ENCODE measurements at places on chromosomes 7 and 10. TPM values are rescaled to one million over a fixed set of nuclear protein-coding genes. Genes with fewer than 3 reads are reported as not detected.

GRCh38 chr7:10205696-10206095 lies 768.0 kb upstream of the PHF14 start:
- peaks cover 25% of the 10 kb centered on the region for H3K4me1 ChIP-seq
- no peak overlapping the region for H3K4me3 ChIP-seq
- no peak for DNase-seq
- no peak overlapping the region for H3K27ac ChIP-seq

GRCh38 chr10:13528123-13528874 lies 515 bp downstream of the BEND7 start:
- H3K27ac ChIP-seq = peak overlapping the region; percentile 34
- no peaks in the 10 kb centered on the region for H3K27me3 ChIP-seq
- DNase-seq = peak; percentile 66
- H3K36me3 ChIP-seq = no peaks in the 10 kb centered on the region

Gene LEP
- total RNA-seq = not detected

DNA sequence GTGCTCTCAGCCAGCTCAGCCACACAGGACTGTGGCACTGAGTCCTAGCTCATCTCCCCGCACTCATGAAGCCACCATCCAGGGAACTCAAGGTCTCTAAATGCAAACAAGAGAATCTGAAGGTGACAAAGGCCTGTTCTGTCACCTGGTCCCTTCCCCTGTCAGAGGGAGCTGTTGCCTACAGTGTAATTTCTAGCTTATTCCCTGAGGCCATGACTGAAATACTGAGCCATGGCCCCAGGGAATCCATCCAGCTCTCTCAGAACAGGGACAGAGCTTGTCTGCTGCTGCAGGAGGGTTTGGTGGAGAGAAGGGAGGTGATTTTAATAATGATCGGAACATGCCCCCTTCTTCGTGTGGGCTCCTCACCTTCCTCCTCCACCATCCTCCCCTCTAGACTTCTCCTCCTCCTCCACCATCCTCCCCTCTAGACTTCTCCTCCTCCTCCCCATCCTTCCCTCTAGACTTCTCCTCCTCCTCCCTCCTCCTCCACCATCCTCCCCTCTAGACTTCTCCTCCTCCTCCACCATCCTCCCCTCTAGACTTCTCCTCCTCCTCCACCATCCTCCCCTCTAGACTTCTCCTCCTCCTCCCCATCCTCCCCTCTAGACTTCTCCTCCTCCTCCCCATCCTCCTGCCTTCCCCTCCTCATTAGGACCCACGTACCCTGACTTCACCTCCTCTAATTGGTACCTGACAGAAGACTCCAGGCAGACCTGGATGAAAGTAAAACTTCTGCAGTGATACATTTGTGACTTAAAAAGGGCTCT lies 338.0 kb upstream of the MKI67 start:
- no peaks in the 10 kb centered on the region for H3K36me3 ChIP-seq
- no peaks in the 10 kb centered on the region for H3K27me3 ChIP-seq
- DNase-seq = peak; percentile 37

- peaks cover 45% of the 10 kb centered on the region for H3K4me1 ChIP-seq
- peak; percentile 41 for DNase-seq
- no peak overlapping the region for H3K4me3 ChIP-seq
- H3K27me3 ChIP-seq = no peaks in the 10 kb centered on the region
- H3K36me3 ChIP-seq = no peaks in the 10 kb centered on the region
Observed at GRCh38 chr7:127822822-127823508, 171.0 kb downstream of the SND1 start.

GRCh38 chr7:159142730-159143129 lies 1.9 kb downstream of the VIPR2 start:
- H3K4me1 ChIP-seq = no peaks in the 10 kb centered on the region
- H3K4me3 ChIP-seq = no peak overlapping the region
- no peak for DNase-seq
- no peak overlapping the region for H3K27ac ChIP-seq
- no peaks in the 10 kb centered on the region for H3K27me3 ChIP-seq

DNA sequence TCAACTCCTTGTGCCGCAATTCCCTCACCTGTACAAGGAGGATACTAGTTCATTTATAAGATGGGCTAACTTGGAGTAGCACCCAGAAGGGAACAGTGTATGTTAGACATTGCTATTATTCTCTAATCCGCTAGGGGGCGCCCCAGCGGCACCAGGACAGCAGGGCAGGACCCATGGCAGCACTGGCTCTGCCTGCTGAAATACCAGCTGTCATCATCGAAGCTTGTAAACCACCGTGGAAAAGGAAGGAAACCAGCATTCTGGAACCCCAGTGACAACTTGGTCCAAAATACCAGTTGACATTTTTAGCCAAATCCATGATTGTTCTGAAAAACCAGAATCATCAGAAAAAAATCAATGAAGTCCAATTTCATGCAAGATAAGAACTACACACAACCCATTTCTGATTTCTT lies 134.4 kb downstream of the ITGA8 start:
- H3K27me3 ChIP-seq = no peaks in the 10 kb centered on the region
- H3K27ac ChIP-seq = no peak overlapping the region
- H3K36me3 ChIP-seq = no peaks in the 10 kb centered on the region
- H3K4me1 ChIP-seq = no peaks in the 10 kb centered on the region
- DNase-seq = peak; percentile 64

Gene CTNNA3
- 0.20 TPM for total RNA-seq

Gene VPS37D
- 1.9 TPM for total RNA-seq

Gene PLAU
- 1.8 TPM for total RNA-seq

Gene PRSS1
- 18.1 TPM for total RNA-seq

GRCh38 chr7:137091396-137091795 lies 222.9 kb downstream of the CHRM2 start:
- no peak overlapping the region for H3K27ac ChIP-seq
- H3K4me3 ChIP-seq = no peak overlapping the region
- no peak for DNase-seq
- H3K4me1 ChIP-seq = no peaks in the 10 kb centered on the region
- no peaks in the 10 kb centered on the region for H3K27me3 ChIP-seq

DNA sequence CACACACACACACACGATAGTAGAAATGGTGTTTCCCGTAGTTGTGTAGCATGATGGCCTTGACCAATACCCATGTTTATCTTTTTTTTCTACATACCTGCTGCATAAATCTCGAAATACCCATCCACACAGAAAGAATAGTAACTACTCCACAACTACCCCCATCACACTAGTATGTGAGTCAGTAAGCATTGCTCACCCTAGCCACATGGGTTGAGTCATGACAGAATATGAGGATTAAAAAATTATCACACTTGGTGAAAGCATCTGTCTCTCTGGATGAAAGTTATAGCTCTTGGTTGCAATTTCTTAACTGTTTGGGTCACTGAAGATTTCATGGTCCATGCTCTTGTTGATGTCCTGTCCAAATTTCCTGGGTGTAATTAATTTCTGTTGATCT lies 103.4 kb upstream of the MDFIC start:
- H3K36me3 ChIP-seq = no peaks in the 10 kb centered on the region
- H3K4me3 ChIP-seq = no peak overlapping the region
- no peaks in the 10 kb centered on the region for H3K4me1 ChIP-seq
- H3K27me3 ChIP-seq = no peaks in the 10 kb centered on the region
- no peak for DNase-seq
- no peak overlapping the region for H3K27ac ChIP-seq

DNA sequence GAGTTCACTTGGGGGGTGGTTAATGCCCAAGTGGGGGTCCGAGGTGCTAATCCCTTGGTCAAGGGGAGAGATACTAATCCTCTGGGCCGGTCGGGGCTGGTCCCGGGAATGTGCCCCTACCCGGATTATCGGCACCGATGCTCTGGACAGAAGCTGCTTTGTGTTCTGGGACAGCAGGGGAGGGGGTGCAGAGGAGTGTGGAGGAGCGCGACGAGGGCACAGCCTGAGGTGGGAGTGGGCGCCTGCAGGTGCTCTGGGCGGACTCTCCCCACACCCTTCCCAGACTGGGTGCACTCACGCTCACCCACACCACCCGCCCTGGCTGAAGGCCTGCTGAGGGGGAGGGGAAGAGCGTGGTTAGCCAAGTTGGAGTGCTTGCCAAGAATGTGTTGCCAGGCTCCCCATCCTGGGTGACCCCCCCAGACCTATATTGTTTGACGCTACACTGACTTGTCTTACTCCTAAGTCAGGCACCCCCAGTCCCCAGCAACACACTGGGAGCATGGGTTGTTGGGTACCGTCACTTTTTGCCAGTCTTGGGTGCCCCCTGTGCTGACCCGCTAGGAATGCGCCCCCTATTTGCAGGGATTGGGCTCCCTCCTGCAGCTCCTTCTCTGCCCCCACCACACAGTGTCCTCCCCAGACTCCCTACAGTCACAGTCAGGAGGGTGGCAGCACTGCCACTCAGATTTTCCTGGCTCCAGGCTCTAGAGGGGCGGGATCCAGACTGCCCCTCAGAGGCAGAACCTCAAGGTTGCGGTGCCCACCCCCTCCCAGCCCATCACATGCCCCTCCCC lies 1.2 kb downstream of the SLC4A2 start:
- H3K27me3 ChIP-seq = no peaks in the 10 kb centered on the region
- H3K4me1 ChIP-seq = peaks cover 30% of the 10 kb centered on the region
- H3K4me3 ChIP-seq = peak overlapping the region; percentile 59
- DNase-seq = no peak

DNA sequence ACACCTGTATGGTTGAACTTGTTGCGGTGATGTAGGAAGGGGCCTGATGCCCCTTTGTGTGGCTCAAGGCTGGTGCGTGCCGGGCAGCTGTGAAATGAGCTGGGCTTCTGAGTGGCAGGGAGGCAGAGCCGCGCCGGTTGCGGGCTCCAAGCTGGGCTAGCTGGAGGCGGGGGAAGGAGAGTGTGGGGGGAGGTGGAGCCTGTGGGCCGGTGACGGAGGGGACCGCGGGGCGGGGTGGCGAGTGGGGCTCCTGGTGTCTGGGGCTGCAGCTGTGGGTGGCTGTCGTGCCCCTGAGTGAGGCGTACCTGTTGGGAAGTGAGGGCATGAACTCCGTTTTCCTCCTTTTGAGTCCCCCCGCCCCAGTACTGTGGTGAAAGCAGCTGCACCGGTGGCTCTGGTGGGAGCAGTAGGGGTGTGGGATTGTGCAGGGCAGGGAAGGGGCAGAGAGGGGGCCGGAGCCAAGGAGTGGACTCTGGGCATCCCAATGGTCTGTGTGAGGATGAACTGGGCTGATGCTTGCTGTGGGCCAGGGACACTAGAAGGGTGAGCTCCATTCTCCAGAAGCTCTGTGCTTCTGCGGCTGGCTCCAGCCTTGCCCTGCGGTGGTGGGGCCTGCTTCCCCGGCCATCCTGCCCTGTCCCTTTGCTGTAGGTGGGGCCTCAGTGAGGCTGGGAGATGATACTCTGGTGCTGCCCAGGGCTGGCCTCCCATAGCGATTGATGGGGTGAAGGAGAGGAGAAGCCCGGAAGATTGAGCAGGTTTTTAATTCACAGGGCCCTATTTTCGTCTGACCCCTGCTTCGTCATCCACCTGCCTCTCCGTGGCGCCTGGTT lies 41.7 kb downstream of the INPP5A start:
- peaks cover 19% of the 10 kb centered on the region for H3K4me1 ChIP-seq
- H3K4me3 ChIP-seq = no peak overlapping the region
- no peak overlapping the region for H3K27ac ChIP-seq
- no peaks in the 10 kb centered on the region for H3K36me3 ChIP-seq
- no peak for DNase-seq
- H3K27me3 ChIP-seq = no peaks in the 10 kb centered on the region

DNA sequence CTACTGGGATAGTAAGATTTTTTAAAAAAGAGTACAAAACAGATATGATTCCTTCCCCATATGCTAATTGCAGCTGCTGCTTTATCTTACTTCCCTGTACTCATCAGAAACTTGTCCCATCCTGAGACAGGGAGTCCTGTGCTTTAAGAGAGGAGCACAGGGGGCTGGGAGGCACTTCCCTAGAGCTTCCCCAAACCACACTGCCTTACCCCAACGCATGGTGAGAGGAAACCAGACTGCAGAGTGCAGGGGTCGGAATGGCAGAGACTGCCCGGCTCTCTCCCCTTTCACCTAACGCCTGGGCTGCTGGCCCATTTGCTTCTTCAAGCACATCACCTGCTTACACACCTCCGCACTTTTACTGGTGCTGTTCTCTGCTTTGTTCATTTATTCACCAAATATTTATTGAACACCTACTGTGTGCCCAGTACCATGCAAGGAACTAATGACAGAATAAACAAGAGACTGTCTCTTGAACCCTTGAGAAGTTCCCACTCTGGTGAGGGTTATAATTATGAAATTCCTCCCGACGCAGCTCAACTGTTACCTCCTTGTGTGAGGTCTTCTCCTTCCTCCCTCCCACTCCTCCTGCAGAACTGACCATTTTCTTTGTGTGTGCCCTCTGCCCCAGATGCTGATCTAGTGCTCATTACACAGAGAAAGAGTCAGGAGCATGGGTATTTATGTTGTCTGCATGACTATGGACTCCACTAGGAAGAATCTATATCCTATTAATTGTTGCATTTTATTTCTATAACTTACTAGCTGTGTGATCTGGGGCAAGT lies 289.7 kb downstream of the TCF7L2 start:
- H3K27ac ChIP-seq = no peak overlapping the region
- no peaks in the 10 kb centered on the region for H3K4me1 ChIP-seq
- H3K4me3 ChIP-seq = no peak overlapping the region
- H3K27me3 ChIP-seq = no peaks in the 10 kb centered on the region
- no peaks in the 10 kb centered on the region for H3K36me3 ChIP-seq

- H3K4me1 ChIP-seq = no peaks in the 10 kb centered on the region
- no peak overlapping the region for H3K4me3 ChIP-seq
- H3K36me3 ChIP-seq = no peaks in the 10 kb centered on the region
- DNase-seq = no peak
- H3K27me3 ChIP-seq = peaks cover 2% of the 10 kb centered on the region
- H3K27ac ChIP-seq = no peak overlapping the region
Observed at GRCh38 chr10:25117757-25118156, 57.0 kb upstream of the GPR158 start.

Gene ERVW-1
- total RNA-seq = 0.51 TPM

Gene SCART1
- 0.73 TPM for total RNA-seq

DNA sequence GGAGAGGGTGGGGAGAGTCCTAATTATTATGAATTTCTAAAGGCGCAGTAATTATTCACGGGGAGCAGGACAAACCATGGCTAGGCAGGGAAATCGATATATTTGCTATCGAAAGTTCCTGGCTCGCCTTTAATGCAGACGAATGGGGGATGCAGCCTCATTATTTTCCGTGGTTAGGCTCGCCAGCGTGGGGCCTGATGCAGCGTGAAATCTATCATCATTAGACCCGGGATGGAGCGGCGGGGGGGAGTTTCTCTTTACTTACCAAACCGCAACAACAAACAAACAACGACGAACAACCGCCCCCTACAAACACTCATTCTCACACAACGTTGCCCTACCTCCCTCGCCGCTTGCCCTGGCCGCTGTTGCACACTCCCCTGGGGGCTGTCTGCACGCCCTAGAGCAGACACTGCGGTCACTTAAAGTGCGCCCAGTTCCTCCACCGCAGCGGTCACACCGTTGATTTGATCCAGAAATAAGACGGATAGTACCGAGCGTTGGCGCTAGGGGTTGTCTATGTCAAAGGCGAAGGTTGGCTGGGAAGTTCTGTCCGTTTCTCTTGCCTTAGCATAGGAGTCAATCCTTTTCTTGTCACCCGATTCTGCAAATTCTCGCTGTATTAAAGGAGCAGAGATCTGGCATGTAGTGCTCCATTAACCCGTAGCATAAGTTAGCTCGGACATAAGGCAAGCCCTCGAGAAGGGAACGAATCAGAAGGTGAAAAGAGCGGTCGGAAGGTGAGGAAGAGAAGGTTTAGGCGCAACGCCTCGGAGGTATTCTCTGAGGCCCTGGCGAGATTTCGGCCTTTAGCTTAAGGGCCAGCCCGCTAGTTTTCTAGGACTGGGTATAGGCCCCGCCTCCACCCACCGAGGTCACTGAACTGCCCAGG lies 10.4 kb downstream of the NXPH1 start:
- DNase-seq = no peak
- no peak overlapping the region for H3K4me3 ChIP-seq
- H3K4me1 ChIP-seq = peaks cover 3% of the 10 kb centered on the region
- no peaks in the 10 kb centered on the region for H3K36me3 ChIP-seq
- no peaks in the 10 kb centered on the region for H3K27me3 ChIP-seq
- no peak overlapping the region for H3K27ac ChIP-seq

Data from Caco-2 (cell line).